Activated CD4-positive, CD25-positive, alpha-beta regulatory T cell (primary cell): ENCODE measurements at places on chromosomes 7 and 10.

GRCh38 chr7:30412782-30413504 is 65.6 kb downstream of the NOD1 start:
- no peak for DNase-seq

- DNase-seq: no peak
Observed at GRCh38 chr10:44668336-44668735, 242.8 kb upstream of the TMEM72 start.

DNA sequence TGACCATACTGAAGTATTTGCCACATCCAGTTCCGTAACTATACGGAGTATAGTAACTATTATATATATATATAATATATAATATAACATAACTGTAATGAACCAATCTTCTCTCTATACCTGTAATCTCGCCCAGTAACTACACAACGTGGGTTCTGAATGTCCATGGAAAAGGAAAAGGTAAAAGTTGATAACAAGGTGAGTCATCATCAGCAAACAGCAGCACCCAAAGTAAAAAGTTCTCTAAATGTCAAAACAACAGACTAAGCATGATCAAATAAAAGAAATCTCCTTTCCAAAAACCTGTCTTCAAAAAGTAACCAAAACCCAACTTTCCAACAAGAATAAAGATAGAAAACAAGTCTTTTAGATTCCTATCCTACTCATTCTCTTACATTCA is 42.8 kb downstream of the ELAPOR2 start:
- DNase-seq: no peak

DNA sequence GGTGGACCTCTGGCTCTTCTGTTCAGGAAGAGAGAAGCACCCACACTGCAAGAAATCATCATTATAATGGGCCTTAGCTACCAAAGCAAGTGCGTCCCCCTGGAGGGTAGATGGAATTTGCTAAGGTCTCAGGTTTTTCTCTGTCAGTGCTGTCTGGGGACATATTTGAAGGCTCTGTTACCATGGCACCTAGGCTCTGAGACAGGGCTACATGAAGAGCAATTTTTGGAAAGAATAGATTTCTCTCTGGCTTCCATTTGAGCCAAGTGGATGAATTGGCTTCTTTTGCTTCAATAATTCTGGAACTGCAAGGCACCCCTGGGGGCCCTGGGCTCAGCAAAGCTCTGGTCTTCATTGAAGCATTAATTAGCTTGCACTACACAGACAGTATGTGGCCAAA is 349.1 kb upstream of the GALNT17 start:
- DNase-seq: no peak

DNA sequence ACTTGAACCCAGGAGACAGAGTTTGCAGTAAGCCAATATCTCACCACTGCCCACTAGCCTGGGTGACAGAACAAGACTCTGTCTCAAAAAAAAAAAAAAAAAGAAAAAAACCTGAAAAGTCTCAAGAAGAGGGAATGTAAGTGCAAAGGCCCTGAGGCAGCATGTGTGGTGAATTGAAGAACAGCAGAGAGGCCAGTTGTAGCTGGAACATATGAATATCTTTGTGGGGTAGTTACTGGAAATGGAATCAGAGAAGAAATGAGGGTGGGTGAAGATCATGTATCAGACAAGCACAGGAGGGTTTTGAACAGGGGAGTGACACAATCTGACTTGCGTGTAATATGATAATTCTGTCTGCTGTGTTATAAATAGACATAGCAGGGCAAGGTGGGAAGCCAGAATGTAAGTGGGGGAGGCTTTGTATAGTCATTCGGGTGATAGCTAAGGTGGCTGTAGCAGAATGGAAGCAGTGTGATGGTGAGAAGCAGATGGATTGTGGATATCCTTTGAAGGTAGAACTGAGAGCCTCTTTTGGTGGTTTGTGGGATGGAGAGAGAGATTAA is 45.3 kb upstream of the ITGA8 start:
- DNase-seq: no peak

DNA sequence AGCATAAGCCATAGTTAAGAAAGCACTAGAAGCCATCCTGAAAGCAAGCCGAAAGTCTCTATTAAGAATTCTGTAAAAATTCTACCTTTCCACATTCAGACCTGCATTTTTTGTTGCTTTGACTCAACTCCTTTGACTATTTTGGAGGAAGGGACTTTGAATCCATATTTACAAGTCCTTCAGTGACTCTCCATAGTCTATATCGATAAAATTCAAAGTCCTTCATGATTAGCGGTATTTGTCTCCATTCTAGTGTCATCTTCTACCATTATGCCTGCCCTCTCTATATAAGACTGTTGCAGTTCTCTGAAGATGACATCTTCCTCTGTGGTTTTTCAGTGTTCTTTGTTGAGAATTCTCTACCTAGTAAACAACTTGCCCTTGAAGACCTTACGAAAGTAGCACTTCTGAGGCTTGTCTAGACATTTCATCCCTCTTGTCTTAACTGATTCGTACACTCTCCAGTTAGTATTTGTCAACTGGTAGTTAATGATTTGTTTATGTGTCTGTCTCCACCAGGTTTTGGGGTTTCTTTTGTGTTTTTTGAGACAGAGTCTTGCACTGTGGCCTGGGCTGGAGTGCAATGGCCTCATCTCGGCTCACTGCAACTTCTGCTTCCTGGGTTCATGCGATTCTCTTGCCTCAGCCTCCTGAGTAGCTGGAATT is 1.7 kb downstream of the CCSER2 start:
- DNase-seq: no peak

- no peak for DNase-seq
Observed at GRCh38 chr7:4437916-4438315, 244.2 kb upstream of the FOXK1 start.

GRCh38 chr10:7449063-7449695 is 38.3 kb upstream of the SFMBT2 start:
- DNase-seq: no peak

- DNase-seq: no peak
Observed at GRCh38 chr7:111873963-111874690, 311.8 kb upstream of the IMMP2L start.

GRCh38 chr10:129622736-129623135 is 155.7 kb downstream of the MGMT start:
- DNase-seq: no peak

DNA sequence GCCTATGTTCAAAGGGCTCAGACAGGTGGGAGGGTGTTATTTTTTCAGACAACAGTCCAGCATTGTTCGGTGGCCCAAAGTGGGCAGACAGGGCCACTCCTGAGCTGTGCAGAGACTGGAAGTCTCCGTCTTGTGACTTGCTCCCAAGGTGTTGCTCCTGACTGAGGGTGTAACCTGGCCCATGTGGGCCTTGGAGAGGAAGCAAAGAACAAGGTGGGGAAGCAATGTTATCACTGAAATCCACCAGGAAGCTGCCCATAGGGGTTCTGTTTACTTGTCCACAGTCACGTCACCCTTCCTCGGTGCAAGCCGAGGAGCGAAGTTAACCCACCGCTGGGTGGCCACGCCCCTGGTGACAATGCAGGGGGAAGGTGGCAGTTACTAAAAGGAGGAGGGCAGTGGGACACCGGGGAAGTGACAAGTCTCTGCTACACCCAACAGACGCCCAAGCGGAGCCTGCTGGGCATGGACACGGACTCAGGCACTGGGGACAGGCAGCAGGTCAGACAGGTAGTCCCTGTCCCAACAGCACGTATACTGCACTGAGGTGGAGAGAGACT is 311.6 kb upstream of the MKI67 start:
- no peak for DNase-seq

DNA sequence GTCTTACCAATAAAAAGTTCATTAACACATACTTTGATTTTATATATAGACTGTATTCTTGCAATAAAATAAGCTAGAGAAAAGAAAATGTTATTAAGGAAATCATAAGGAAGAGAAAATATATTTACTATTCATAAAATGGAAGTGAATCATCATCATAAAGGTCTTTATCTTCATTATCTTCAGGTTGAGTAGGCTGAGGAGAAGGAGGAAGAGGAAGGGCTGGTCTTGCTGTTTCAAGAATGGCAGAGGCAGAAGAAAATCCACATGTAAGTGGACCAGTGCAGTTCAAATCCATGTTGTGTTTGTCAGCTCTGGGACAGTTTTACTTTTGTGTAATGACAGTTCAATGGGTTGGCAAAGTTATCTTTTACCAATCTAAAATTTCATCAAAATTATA is 609.1 kb upstream of the ANKRD30A start:
- DNase-seq: no peak

- DNase-seq: no peak
Observed at GRCh38 chr7:50317697-50318669, 13.5 kb downstream of the IKZF1 start.

DNA sequence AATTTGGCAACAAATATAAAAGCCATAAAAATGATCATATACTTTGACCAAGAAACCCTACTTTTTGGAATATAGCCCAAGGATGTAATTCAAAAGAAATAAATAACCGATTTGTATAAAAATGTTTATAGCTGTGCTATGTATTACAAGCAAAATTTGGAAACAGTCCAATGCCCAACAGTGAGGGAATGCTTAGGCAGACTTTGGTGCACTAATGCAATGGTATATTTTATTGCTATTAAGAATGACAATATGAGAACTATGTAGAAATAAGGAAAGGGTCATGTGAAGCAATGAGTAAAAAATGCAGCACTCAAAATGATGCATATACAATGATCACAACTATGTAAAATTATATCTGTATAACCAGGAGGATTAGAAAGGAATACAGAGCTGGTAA is 273.8 kb upstream of the HPS1 start:
- no peak for DNase-seq

GRCh38 chr10:121694966-121695643 is 96.9 kb upstream of the FGFR2 start:
- no peak for DNase-seq

DNA sequence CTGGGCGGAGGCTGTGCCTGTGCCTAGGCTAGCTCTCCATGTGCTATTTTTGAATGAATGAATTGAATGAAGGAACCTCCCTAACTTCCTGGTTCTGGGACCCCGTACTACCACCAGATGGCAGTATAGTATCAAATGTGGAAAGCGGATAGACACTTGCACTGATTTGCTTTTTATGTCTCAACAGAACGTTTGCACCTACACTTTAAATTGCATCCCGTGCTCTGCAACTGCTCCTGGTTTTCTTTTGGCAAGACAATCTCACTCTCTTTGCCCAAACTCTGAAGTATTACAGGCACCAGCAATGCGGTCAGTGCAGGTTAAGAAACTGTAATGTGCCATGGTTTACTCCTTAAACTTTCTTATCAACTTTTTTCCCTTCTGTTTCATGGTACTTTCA is 6.5 kb downstream of the FZD8 start:
- DNase-seq: no peak
